ENCODE measurements at places on chromosomes 3 and 15.

DNA sequence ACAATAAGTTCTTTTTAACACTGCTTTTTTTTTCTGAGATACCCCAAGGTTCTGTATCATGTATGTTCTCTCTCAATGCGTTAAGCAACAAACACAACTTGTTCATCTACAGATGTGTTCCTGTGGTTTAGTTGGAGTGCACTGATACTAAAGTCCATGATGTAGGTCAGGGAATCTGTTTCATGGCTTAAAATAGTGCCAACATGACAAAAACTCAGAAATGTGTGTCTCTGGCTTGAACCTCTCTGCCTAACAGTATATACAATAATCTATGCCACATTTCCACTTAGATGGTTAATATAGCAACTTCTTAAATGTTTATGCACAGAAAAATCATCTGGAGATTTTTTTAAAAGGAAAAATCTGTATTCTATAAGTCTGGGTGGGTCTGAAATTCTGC lies 51.1 kb downstream of the TM4SF18 start:
- DNase-seq, result no peak

DNA sequence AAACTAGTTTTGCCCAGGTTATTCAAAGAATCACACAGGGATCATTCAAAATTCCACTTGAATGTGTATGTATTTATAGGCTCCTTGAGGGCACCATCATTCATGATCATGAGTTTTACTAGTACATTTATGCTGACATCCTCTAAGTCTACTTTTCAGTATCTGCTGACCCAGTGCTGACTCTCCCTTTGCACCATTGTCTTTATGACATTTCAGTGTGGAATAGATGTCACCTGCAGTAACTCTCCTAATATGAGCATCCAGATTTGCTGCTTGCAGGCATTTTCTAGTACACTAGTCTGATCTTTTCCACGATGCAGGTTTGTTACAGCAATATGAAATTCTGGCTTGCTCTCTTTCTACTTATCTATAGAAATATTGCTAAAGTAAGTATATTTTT lies 1603.5 kb downstream of the SI start:
- DNase-seq, result no peak

GRCh38 chr3:33977227-33977626 lies 178.8 kb downstream of the PDCD6IP start:
- no peak for DNase-seq

DNA sequence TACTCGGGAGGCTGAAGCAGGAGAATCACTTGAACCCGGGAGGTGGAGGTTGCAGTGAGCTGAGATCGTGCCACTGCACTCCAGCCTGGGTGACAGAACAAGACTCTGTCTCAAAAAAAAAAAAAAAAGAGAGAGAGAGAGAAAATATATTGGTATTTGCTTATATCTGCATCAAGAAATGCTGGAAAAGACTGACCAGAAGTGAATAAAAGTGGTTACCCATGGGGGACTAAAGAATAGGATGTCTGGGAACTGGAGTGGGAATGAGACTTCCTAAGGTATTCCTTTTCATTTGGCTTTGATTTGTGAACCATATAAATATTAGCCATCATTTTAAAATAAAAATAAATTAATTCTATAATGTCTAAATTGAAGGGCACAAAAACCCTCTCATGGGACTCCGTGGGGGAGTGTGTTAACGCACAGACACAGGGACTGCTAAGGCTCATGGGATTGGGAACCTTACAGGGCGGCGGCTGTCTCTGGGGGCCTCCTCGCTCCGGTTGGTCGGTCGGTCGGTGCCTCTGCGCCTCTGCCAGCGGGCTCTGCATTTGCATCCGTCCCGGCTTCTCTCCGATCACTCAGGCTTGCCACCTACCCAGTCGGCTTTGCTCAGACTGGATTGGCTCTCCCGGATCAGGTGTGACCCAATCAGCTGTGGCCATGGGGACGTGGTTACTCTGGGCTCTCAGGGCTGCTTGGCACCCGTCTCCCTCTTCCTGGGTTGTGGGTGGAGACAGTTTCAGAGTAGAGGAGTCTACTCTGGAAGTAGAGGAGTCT lies 12.7 kb upstream of the TSPAN3 start:
- DNase-seq, result peak; percentile 90

DNA sequence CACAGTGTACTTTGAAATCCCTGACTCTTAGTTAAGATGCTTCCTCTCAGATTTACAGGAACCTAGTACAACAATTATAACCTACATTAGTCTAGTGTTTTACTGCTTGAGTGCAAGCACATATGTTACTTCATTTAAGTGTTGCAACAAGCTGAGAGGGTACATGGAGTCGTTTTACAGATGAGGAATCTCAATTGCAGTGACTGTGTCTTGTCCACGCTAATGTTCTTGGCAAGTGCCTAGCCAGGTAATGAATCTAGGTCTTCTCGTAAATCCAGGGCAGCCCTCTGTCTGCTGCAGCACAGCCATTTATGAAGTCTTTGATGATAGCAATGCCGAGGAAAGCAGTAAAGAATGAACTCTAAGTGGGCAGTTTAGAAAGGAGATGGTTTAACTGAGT lies 384.4 kb upstream of the ARPP21 start:
- no peak for DNase-seq

- no peak for DNase-seq
Observed at GRCh38 chr15:89130201-89130600, 41.9 kb downstream of the ABHD2 start.

DNA sequence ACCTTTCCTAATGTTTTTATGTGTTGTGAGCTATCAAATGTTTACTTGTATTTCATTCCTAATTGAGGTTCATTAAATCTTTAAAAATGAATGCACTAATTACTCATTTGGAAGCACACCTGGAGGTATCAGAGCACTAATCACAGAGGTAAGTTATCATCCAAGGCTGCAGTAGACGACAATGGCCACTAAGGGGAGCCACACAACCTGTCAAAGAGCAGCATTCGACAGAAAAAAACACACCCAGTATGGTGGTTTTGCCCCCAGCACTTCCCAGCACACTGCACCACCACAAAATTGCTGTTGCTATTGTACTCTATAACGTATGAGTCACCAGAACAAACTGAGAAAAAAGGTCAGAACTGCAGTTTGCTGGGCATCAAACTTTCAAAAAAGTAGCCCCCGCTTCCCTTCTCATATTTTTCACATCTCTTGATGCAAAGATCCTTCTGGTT lies 205.9 kb upstream of the IGF1R start:
- DNase-seq, result peak; percentile 34

- no peak for DNase-seq
Observed at GRCh38 chr15:71154607-71155200, 39.4 kb downstream of the THSD4 start.
